Fibroblast of upper back skin (primary cell): ENCODE measurements at places on chromosomes 12 and 14.

GRCh38 chr14:90388437-90388836 is 8.4 kb upstream of the CALM1 start:
- peak; percentile 81 for DNase-seq

DNA sequence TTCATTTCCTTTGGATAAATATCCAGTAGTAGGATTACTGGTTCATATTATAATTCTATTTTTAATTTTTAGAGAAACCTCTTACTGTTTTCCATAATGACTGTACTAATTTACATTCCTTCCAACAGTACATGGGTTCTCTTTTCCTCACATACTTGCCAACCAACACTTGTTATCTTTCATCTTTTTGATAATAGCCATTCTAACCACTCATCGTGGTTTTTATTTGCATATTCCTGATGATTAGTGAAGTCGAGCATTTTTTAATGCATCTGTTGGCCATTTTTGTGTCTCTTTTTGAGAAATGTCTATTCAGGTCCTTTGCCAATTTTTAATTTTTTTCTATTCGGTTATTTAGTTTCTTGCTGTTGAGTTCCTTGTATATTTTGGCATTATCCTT is 457.7 kb upstream of the PDE3A start:
- DNase-seq: peak; percentile 54

DNA sequence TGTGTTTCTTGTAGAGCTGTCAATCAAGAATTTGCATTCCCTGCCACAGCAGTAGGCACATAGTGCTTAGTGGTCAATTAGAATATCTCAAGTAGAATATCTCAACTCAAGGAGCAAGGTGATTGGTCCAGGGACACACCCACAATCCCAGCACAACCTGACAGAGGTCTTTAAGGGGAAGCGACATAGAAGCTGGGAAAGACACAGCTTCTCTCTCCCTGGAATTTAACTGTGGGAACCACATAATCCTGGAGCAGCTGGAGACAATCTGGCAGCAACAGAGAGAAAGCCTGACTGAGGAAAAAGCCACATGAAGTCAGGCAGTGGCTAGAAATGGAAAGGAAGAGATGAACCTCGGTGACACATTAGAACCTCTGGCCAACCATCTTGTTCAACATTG is 85.7 kb upstream of the LMO3 start:
- DNase-seq: no peak

- DNase-seq: peak; percentile 63
These were observed at the start of the genes DDX54 and RITA1 for GRCh38 chr12:113185180-113186032. Gene DDX54 (minus strand): TSS chr12:113185478. CDS start chr12:113185451, 27 bp downstream. Gene RITA1 (plus strand): TSS chr12:113185721. CDS start chr12:113186747, 1,026 bp downstream.

DNA sequence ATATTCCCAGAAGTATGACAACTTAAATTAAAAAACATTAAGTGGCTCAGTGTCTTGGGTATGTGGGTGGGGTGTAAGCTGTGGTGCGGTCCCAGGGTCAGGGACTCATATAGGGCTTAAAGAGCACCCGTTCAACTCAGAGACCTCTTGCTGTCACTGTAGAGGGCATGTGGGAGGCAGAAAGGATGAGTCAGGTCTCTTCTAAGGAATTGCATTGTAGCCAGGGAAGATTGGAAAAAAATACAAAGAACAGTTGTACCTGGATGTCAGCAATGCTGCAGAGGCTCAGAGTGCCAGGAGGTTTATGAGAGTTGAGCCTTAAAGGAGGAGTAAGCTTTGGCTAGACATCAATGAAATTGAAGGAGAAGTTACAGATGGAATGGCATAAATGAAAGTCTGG is 104.1 kb downstream of the MYRFL start:
- peak; percentile 32 for DNase-seq
